ENCODE measurements at places on chromosomes 11 and 22.
A peak's percentile ranks its signal among the peaks of the same experiment; 100 is the strongest.

- DNase-seq: peak; percentile 48
Observed at GRCh38 chr11:124402326-124402922, 3.6 kb upstream of the OR8B3 start.

DNA sequence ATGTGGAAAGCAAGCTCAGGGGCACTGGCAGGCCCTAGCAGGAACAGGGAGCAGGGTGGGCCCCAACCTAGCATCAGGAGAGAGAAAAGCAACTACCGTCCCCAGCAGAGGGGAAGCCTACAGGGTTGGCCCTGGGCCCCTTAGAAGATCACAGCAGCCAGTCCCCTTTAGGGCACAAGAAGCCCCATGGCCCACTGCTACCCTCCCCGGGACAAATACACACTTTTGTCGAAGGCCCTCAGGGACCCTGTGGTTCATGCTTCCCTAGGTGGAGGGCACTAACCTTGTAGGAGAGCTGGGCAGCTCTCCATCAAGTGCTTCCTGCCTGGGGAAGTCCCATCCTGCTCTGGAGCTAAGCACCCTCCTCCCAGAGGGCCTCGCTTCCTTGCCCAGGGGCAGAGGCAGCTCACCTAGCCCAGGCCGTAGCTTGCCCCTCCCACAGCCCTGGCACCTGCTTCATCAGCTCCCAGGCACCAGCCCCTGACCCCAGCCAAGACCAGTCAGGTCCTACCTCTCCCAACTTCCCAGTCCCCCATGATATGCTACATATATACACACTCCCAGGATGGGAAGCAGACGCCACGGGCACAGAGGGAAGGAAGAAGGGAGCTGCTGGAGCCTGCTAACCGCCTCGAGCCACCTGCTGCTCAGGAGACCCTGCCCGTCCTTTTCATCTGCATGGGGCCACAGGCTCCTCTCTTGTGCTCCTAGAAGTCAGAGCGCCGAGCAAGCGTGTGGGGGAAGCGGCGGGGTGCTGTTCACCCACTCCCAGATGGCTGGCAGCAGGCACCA lies 20.1 kb downstream of the SUN2 start:
- no peak for DNase-seq

DNA sequence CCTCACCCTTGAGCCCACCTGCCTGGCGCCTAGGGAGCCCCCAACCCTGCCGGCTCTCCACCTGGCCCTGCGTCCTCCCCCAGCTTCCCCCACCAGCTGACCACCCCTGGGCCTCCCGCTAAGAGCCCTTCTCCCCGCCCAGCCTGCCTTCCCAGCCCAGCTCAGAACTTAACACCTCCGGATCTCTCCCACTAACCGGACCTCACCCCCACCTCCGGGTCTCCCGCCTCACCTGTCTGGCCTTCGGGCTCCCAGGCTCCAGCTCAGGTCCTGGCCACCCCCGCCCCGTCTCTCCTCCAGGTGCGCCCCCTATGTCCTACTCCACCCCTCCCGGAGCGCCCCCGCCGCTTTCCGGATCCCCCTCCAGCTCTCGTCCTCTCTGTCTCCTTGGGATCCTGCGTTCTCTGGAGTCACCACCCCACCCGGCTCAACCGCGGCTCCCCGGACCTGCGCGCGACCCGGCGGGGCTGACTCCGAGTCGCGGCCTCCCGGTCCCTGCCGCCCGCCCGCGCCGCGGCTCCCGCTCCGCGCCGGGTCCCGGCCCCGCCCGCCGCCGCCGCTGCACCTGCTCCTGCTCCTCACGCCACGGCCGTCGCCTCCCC lies at the start of gene KCNJ11:
TSS of gene KCNJ11 (minus strand) at position 51 of the 602 bp plus-strand sequence. CDS start 568 bp downstream, outside the sequence.
- DNase-seq: no peak

- no peak for DNase-seq
Observed at GRCh38 chr11:61577383-61578118, 3.3 kb downstream of the SYT7 start.

All from retinal pigment epithelial cell (primary cell).